ENCODE measurements at places on chromosomes 4 and X.

DNA sequence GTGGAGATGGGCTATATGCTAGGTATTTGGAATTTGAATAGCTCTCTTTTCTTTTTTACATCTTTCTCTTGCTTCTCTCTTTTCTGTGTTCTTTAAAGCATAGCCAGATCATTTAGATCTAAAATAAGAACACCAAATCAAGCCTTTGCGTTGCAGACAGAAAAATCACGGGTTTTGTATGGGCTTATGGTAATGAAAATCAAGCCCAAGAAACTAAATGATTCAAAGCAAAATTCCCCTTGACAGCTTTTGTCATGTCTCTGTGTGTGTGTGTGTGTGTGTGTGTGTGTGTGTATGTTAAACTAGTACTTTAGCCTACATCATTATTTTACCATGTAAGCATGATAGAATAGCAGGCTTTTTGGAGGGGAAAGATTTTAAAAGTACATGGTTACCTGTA lies 1.8 kb upstream of the RASL11B start:
- DNase-seq, result no peak

- no peak for DNase-seq
Observed at GRCh38 chr4:129806986-129807385, 711.0 kb downstream of the C4orf33 start.

DNA sequence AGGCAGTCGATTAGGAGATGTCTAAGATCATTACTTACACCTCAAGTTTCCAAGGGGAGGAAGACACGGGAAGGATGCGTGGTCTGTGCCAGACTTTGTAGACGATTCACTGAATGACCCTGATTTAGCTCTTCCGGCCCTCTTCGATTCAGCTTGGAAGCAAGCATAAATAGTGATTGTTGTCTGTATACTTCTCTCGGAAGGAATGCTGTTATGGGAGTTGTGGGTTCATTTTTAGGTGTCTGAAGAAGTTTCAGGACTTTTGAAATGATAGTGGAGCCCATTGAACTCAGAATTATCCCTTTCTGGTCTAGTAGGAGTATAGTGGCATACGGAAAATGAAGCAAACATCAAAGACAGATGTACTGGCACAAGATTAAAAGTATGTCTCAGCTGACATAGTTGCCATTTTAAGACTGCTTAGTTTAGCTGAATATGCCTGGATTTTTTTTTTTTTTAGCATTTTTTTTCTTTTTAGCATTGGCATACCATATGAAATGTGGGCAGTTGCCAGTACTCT lies 1.0 kb upstream of the ANKRD17 start:
- peak; percentile 6 for DNase-seq

GRCh38 chr4:24855741-24856140 lies 57.1 kb downstream of the CCDC149 start:
- DNase-seq, result peak; percentile 25

GRCh38 chr4:109675843-109676242 lies 27.4 kb downstream of the CASP6 start:
- DNase-seq, result no peak

DNA sequence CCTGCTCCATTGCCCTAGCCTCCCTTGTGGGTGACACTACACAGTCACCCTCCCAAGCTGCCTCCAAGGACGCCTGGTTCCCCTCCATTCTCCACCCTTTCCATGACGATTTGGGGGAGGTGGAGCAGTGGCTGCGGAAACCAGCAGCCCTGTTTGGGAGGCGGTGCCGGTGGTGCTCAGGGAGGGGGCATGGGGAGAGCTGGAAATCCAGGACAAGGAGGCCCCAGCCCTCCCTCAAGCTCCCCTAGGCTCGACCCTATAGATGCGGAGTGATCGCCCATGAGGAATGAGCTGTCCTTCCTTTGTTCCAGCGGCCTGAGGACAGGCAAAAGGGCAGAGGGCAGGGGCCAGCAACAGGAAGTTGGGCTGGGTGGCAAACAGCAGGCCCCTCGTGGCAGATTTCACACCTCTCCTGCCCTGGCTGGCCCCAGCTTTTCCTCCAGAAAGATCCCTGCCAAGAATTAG lies 3.6 kb upstream of the RENBP start:
- DNase-seq, result no peak

DNA sequence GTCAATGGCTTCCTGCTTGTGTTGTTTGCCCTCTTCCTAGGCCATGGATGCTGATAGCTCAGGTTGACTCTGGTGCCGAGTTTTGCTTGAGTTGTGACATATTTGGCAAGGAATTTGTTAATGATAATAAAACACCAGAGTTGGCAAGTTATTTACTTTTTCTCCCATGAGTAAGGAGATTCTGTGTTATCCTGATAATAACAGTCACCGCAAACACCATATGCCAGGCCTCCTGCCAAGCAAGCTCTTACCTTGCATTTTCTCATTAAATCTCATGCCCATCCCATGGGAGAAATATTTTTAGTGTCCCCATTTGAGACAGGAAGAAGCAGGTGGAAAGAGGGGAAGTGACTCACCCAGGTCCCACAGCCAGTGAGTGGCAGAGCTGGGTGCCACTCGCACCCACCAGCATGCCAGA lies 67.4 kb upstream of the CLCN4 start:
- no peak for DNase-seq

DNA sequence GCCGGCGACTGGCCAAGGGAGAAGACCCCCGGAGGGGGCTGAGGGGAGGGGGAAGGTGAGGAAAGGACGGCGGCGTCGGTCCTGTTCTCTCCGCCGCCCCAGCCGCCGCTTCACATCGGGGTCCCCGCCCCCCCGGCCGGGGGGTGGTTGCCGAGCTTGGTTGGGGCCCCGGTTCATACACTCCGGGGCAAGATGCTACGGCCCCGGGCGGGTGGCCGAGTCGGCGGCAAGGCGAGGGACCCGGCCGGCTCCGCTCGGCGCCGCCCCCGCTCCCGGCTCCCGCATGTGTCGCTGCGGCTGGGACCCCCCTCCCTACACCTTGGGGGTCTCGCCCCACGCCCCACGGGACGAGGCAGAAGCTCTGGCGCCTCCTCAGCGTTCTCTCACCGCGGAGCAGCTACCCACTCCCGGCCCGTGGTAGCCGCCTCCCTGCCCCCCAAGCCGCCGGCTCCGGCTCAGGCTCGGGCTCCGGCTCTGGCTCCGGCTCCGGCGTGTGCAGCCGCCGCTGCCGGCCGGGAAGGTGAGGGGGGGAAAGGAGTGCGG lies 461 bp downstream of the FBXW7 start:
- no peak for DNase-seq

DNA sequence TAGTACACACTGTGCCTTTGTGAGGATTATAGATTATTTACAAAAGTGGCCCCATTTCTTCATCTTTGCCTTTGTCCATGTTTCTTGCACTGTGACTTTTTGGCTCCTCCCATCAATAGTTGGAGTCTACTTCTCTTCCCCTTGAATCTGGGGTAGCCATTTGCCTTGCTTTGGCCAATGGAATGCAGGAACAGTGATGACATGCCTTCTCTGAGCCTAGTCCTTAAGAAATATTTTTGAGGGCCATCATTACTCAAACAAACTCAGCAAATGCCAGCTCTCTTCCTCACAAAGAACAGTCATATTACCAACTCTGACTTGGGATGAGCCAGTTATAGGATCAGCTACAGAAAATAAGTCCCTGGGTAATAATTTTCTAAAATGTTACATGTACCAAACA lies 189.6 kb downstream of the FRMPD4 start:
- peak; percentile 37 for DNase-seq

- no peak for DNase-seq
Observed at GRCh38 chrX:10828640-10829039, 208.3 kb upstream of the MID1 start.

DNA sequence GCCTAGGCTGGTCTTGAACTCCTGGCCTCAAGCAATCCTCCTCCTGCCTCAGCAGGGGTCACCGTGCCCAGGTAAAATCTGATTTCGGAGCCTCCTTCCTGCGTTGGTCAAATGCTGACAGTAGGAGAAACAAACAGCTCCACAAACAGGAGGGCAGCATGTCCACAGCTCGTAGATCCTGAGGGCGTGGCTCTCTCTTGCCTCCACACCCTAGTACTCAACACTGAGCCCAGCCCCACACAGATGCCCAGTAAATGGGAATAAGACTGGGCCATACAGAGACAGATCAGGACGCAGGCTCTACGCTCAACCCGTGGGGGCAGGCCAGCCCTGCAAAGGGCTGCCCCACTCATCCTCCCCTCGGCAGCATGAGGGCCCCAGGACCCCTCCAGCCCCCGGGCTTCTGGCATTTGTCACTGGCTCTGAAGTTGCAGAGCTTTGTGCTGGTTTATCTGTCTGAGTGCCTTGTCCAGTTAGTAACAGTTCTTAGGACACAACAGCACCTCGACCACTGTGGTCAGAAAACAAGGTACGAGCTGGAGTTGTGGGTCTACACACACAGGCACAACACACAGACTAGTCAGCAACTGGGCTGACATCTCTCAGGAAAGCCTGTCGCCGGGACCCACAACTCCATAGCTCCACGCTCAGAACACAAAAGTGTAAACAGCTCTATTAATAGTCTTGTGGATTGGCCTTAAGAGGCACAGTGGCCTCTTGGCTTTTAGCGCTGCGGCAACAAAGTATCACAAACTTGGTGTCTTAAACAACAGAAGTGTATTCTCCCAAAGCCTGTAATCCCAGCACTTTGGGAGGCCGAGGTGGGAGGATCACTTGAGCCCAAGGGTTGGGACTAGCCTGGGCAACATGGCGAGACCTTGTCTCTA lies 5.2 kb downstream of the TNIP2 start:
- DNase-seq, result no peak

DNA sequence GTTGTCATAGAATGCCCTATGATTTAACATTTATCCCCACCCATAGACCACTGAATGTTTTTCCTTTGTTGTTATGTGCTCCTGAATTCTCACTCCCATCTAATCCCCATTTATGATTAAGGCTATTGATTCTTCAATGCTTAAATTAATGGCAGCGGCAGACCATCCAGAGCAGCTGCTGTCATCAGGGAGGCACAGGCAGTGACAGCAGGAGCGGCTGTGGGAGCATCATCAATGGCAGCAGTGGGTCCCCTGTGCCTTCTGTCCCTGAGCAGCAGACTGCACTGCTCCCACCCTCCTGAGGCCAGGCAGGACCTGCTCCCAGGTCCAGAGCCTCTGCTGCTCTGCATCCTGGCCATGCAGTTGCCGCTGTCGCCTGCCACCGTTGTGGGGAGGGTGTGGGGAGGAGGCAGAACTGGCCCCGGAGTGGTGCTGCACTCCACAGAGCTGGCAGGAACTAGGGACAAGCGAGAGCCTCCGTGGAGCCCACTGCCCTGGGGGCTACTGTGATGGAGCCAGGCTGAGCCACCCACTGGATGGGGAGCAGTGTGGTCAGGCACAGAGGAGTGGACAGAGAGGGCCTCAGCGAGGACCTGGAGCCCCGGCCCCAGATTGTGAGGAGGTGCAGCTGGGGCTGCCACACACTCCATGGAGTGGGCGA lies 29.0 kb downstream of the NAA11 start:
- no peak for DNase-seq

DNA sequence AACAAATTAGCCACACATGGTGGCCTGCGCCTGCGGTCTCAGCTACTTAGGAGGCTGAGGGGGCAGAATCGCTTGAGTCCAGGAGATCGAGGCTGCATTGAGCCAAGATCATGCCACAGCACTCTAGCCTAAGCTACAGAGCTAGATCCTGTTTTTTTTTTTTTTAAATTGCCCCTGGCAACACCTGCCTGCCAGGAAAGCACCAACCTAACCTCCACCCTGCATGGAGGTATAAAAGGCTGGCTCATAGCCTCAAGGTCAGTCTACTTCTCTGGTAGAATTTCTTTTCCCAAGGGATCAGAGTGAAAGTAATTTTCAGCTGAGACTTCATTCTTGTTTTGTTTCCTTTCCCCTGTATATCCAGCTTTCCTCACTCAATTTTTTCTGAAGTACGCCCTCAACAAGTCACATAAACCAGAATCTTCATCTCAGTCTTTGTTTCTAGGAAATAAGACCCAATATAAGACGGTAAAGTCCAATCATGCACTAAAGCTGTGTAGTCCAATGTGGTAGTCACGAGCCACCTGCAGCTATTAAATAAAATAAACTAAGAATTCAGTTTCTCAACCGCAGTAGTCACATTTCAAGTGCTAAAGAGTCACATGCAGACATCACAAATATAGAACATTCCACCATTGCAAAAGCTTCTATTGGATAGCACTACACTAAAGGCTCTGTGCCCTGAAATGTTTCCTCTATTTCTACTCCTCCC lies 113.3 kb downstream of the HPGD start:
- DNase-seq, result no peak

DNA sequence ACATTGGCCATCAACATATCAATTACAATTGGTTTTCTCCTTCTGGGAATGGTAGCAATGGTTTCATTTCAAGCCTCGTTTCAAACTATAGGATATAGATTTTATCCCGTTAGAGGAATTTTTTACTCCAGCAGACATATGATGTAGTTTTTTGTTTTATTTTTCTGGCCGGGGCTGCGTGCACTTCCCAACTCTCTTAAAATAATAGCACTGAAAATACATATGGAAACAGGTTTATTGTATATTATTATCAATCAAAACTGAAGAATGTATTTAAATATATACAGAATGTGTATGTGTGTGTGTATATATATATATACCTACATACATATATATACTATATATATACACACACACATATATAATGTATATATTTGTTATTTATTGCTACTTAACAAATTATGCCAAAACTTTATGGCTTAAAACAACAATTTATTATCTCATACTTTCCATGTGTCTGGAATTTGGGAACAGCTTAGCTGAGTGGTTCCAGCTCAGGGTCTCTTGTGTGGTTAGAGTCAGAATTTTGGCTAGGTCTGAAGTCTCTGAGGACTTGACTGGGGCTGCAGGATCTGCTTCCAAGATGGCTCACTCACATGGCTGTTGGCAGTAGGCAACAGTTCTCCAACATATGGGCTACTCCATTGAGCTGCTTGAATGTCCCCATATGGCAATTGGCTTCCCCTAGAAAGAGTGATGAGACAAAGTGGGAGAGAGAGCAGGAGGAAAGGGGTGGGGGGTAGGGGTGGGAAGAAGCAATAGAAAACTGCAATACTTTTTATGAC lies 314.1 kb downstream of the PPP1R2C start:
- no peak for DNase-seq

DNA sequence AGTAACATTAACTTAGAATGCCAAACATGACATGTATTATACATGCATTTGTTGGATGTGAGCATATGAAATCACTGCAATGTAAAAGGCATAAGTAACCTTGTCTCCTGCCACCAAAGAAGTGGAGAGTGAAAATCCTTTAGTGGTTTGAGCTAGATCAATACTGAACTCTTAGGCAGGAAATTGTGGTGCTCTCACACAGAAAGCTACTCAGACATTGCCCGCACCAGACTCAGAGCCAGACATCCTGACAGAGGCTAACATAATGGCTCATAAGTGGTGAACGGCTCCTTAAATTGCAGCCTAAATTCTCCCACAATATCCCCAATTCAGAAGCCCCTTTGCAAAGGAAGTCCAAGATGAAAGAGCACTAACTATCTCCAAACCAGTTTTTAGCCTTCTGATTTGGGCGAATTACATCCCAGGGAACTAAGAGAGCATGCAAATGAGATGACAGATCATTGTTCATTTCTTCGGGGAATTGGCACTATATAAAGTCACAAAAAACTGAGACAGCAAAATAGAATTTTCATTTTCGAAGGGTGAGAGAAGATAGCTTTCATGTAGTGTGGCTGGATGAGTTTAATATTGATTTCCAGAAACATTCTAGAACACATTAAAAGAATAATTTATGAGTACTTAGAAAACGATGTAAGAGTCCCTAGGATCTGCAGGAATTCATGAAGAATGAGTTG lies 233.6 kb upstream of the RPS6KA3 start:
- no peak for DNase-seq
